ENCODE measurements at places on chromosomes 4 and X.

DNA sequence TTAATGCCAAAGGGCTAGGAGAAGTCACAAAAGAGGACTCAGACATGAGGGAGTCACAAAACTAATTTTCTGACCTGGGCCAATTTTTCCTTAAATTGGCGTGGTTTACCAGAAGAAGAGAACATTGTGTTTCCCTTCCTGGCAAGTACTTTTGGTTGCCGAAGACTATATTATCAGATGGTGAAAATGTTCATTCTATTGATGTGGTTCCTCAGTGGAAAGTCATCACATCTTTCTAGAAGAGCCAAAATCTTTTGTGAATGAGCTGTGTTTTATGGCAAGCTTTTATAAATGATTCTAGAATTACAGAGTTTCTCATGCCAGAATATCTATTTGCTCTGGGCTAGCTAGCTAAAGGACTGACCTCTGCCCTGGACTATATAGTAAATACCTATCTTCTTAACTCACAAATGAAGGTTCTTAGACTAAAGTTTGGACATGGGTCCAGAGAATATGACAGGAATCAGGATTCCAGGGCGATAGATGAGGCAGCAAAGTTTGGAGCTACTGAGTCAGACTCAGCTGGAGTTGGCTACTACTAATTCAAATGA, 288.9 kb downstream of the IL1RAPL2 start:
- no peaks in the 10 kb centered on the region for H3K4me1 ChIP-seq
- H3K27ac ChIP-seq: no peak overlapping the region
- H3K4me3 ChIP-seq: no peak overlapping the region
- DNase-seq: no peak
- H3K27me3 ChIP-seq: no peaks in the 10 kb centered on the region

GRCh38 chr4:17058536-17058915, 160.1 kb upstream of the LDB2 start:
- no peak for DNase-seq
- no peak overlapping the region for H3K27ac ChIP-seq
- no peaks in the 10 kb centered on the region for H3K4me1 ChIP-seq
- H3K36me3 ChIP-seq: no peaks in the 10 kb centered on the region
- H3K4me3 ChIP-seq: no peak overlapping the region

- H3K36me3 ChIP-seq: no peaks in the 10 kb centered on the region
- no peak overlapping the region for H3K27ac ChIP-seq
- H3K27me3 ChIP-seq: no peaks in the 10 kb centered on the region
- no peak overlapping the region for H3K4me3 ChIP-seq
- DNase-seq: no peak
These were observed 83.9 kb downstream of the POLA1 start for GRCh38 chrX:24777660-24778059.

- H3K4me3 ChIP-seq: no peak overlapping the region
- H3K36me3 ChIP-seq: no peaks in the 10 kb centered on the region
- H3K27ac ChIP-seq: no peak overlapping the region
- H3K27me3 ChIP-seq: no peaks in the 10 kb centered on the region
These were observed 22.0 kb downstream of the NPNT start for GRCh38 chr4:105917171-105917685.

DNA sequence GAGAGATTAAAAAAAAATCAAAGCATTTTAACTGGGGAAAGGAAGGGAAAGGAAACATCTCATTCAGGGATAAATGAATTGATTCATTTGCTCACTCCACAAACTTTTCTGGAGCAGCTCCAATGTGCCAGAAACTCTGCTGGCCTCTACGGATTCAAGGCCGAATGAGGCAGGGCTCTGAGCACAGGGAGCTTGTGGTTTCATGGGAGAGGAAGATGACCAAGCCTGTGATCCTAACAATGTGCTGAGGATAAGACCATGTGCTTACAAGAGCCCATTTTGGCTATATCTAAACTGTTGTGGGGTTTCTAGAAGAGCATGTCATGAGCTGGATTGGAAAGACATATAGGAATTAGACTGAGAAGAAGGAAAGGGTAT, 137.5 kb downstream of the ZNF674 start:
- no peaks in the 10 kb centered on the region for H3K27me3 ChIP-seq
- no peaks in the 10 kb centered on the region for H3K36me3 ChIP-seq
- H3K27ac ChIP-seq: no peak overlapping the region
- no peak overlapping the region for H3K4me3 ChIP-seq
- no peak for DNase-seq

- H3K27ac ChIP-seq: no peak overlapping the region
- H3K36me3 ChIP-seq: no peaks in the 10 kb centered on the region
- DNase-seq: no peak
These were observed 70.0 kb downstream of the CAPN6 start for GRCh38 chrX:111200327-111200726.

All from mesendoderm (in vitro differentiated cells).